ENCODE measurements at places on chromosomes 4 and X.

DNA sequence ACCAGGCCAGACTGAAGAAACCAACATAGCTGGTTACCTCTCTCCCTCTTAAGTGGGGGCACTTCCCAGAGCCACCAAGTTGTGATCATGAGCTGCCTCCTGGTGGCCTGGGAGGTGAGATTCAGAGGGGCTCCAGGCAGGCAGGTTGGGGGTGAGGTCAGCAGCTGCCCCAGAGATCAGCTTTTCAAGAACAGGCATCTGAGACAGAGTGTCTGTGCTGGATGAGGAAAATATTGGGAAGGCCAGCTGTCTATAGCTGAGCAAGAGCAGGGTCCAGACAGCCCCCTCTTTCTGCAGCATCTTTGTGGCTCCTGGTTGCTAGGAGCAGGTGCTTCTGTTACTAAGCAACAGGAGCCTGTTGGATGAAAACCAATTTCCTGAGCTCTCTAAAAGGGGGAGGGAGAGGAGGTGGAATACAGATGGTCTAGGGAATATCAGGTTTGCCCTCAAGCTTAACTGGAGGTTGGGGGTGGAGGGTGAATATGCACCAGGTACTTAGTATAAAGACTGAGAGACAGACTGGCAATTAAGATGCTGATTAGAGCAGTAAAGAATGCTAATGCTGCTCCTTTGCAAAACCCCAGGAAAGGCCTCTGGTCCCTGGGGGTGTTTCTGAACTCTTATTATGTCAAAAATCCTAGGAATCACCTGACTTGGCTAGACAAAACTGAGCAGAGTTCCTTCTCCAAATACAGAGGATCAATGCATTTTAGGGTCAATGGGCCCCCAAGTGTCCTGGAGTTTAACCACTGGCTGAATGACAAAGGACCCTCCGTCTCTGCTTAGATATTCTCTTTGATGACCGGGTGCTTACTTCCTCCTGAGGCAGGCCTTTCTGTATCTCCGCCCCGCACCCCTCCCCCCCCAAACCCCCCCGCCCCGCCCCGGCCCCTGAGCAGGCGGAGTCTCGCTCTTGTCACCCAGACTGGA, 21.4 kb downstream of the ZCCHC13 start:
- DNase-seq, result no peak

GRCh38 chr4:140604544-140604943, 35.8 kb upstream of the UCP1 start:
- DNase-seq, result no peak

DNA sequence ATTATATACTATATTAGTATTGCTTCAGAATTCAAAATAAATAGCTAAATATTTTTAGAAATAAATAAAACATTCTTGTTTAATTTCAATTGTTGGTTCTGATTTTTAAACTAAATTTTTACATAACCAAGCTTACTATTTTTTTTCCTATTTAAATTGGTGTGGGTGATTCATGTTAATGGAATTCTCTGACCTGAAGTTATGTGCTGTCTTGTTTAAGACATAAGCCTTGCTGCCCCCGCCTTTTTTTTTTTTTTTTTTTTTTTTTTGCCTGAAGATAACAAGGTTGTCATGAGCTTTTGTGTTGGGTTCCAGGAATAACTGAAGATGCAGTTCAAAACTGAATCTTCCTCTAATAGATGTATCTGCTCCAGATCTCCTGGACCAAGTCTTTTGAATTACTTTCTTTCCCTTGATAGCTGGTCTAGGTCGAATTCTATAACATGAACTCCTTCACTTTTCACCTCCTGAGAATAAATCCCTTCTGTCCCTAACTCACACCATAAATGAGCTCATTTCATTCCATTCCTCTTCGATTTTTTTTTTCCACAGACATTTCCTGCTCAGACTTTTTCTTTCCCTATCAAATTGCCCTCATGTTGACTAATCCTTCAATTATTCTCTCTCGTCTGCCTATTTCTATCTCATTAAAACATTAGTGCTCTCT, 261.5 kb upstream of the FTHL17 start:
- DNase-seq, result no peak

- no peak for DNase-seq
These were observed 239.2 kb downstream of the ANTXR2 start for GRCh38 chr4:79833857-79834256.

- DNase-seq, result no peak
These were observed 264.0 kb downstream of the MID1IP1 start for GRCh38 chrX:39065051-39065871.

GRCh38 chr4:35820003-35820402, 424.3 kb downstream of the ARAP2 start:
- no peak for DNase-seq

GRCh38 chrX:152735860-152736511, 2.4 kb downstream of the MAGEA12 start:
- DNase-seq, result no peak

- DNase-seq, result no peak
These were observed 51.2 kb upstream of the KLF3 start for GRCh38 chr4:38612646-38613414.

DNA sequence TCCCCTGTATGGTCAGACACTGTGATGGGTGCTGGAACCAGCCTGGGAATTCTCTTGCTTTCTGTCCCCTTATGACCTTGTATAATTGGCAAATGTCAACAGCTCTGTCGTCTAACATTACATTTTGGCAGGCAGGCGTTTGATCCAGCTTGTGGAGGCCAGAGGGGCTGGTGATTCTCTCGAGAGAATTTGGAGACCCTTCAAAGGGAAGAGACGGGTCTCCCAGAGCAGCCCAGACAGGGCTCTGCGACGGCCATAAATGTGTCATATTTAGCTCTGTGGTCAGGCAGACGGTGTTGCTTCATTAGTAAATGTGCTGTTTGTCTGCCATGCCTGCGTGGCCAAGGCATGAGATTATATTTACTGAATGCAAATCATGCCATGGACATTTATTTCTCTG, 68.7 kb downstream of the SORCS2 start:
- DNase-seq, result no peak

- DNase-seq, result no peak
These were observed 63.0 kb upstream of the ZXDB start for GRCh38 chrX:57528670-57529255.

- no peak for DNase-seq
These were observed 1727.8 kb downstream of the ARAP2 start for GRCh38 chr4:34516524-34516923.

- no peak for DNase-seq
These were observed 15.9 kb downstream of the ADD1 start for GRCh38 chr4:2859514-2859913.

DNA sequence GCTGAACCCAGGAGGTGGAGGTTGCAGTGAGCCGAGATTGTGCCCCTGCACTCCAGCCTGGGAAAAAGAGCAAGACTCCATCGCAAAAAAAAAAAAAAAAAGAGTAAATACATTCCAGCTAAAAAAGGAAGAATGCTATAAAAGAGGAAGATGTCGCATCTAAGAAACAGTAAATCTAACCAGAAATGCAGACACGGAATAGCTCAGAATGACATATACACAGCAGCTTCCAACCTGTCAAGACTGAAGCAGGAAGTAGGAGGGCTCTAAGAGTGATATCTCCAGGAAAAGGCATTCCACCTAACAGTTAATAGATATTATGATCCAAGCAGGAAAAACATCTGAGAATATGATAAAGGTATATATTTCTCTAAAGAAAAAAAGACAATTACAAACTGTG, 16.0 kb downstream of the CLOCK start:
- DNase-seq, result no peak

DNA sequence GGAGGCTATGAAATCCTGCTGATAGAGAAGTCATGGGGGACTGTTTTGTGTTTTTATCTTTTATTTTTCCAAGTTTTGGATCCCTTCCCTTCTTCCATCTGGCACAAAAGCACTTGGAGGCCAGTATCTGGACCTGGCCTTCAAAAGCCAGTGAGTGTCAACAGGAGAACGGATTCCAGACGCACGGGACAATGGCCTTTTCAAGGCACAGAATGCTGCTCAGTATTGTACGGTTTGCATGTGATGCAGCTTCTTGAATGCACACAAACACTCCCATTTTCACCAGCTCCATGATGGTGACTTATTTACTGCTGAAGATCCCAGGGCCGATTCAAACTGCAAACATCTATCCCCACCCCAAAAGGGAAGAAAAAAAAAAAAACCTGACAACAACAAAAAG, 145.4 kb downstream of the CPEB2 start:
- DNase-seq, result no peak

- no peak for DNase-seq
These were observed 406.3 kb downstream of the DTHD1 start for GRCh38 chr4:36687681-36688080.

GRCh38 chrX:153494541-153495361, at the start of gene BGN:
BGN (plus strand) TSS chrX:153494980; CDS start chrX:153504632, 9,652 bp downstream.
- no peak for DNase-seq

All from stimulated activated CD4-positive, alpha-beta T cell treated with anti-CD3 and anti-CD28 coated beads, Interleukin-15, amount 100 ng/mL, for 48 hours (primary cell).